HEK293T (cell line): ENCODE measurements at places on chromosomes 13 and 19.

DNA sequence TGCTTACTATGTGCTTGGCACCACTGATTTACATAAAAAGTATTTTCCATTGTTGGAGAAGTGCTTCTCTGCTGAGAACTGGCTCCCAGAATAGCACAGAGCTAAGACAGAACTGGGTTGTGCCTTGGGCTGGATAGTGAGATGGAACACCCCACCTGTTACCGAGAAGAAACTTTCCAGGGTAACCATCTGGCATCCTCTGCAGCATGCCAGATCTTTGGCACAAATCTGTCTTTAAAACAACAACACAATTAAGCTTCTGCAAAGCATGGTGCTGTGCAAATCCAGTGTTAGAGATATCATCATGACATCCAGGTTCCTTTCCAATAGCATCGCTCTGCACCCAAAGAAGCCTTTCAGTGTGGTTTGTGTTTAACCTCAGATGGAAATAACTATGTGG, 202.5 kb upstream of the RFC3 start:
- DNase-seq: no peak

DNA sequence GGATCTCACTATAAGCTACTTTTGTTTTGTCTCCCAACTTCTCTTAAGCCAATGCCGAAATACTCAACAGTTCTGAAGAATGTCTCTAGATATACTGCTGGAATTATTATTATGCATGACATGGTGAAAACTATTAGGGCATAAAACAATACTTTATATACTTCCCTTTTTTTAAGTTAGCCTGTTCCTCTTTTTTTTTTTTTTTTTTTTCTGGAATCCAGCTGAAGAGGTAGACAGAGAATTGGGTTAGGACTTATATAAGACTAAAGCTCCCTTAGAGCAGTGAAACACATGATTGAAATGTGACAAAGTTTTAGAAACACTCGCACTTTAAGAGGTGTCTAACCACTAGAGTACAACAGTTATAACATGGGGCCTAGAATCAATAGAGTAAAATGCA, 850.9 kb upstream of the PCDH9 start:
- no peak for DNase-seq

- DNase-seq: no peak
Measured at GRCh38 chr13:58476206-58476918, 844.8 kb downstream of the PCDH17 start.

DNA sequence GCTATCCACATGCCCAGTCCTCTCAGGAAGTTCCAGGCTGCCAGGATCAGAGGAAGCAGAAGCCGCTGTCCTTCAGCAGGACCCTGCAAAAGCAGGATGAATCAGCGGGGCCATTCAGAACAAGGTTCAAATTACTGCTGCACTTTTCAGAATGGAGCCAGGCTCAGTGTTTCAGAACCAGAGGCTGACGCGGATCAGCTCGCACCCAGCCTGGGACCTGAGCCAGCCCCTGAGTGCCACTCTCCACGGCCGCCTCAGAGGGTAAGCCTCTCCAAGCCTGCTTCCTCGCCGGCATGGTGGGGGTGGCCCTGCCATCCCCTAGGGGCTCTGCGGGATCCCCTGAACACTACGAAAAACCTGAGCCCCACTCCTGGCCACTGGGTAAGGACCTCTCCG, 24.7 kb downstream of the RASA3 start:
- DNase-seq: no peak

DNA sequence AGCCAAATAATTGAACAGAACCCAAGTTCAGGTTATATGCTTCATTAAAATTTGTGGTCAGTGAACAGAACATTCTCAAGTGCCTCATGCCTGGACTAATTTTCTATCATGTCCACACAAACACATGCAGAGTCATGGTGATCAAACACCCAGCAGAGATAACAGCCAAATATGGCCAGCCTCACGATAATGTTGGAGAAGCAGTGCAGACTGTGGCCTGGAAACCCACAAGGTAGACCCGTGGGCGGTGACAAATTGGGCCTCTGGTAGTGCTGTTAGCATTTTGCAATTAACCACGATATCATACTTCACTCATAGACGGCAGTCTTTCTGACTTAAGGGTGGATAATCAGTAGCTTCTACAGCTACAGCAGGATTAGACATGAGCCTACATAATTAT, 35.0 kb upstream of the VWA8 start:
- DNase-seq: no peak

- no peak for DNase-seq
Measured at GRCh38 chr19:51342631-51343569, 961 bp upstream of the VSIG10L start.

- DNase-seq: no peak
Measured at GRCh38 chr13:84566780-84567179, 684.5 kb upstream of the SLITRK1 start.

- no peak for DNase-seq
Measured at GRCh38 chr19:15995536-15995935, 46.7 kb downstream of the OR10H4 start.

GRCh38 chr19:41495589-41495988, 52.6 kb downstream of the ERICH4 start:
- DNase-seq: no peak
